Stimulated activated CD4-positive, alpha-beta T cell treated with anti-CD3 and anti-CD28 coated beads, Interleukin-15, amount 100 ng/mL, for 48 hours (primary cell): ENCODE measurements at places on chromosomes 4 and X.

GRCh38 chrX:141185366-141185765, 8.4 kb upstream of the LDOC1 start:
- no peak for DNase-seq

DNA sequence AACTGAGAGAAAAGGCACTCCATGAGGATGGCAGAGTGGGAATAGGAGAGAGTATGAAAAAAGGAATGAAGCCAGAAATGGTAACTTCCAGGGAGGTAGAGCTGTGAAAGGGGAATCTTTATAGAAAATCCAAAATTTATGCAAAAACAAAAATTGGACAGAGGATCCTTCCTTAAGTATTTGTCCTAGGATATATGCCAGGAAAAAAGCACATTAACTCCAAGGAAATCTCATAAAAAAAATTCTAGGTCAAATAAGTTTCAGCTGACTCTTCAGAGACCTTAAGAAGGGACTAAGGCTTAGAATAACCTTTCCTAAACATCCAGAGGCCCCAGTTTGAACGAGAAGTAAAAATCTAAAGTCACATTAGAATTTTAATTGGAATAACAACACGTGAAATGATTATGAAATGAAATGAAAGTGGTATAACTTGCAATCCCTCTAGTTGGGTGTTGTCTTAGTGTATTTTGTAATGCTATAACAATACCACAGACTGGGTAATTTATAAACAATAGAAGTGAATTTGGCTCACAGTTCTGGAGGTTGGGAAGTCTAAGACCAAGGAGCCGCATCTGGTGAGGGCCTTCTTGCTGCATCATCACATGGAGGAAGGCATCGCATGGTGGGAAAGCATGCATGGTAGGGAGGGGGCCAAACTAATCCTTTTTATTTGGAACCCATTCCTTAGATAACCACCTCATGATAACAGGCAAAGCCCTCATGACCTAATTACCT, 145.4 kb upstream of the RXFP1 start:
- DNase-seq, result no peak

GRCh38 chr4:163701916-163702315, 207.4 kb downstream of the TMA16 start:
- DNase-seq, result no peak

DNA sequence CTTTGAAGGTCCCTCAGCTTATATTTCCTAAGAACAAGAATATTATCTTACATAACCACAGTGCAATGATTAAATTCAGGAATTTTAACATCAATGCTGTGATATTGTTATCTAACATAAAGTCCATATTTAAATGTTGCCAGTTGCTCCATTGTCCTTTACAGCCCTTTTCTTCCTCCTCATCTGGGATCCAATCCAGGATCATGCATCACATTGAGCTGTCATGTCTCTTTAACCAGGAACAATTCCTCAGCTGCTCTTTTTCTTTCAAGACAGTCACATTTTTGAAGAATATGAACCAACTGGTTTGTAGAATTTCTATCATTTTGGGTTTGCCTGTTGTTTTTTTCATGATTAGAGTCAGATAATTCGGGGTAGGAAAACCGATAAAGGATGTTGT, 12.0 kb downstream of the TMSB4X start:
- no peak for DNase-seq

DNA sequence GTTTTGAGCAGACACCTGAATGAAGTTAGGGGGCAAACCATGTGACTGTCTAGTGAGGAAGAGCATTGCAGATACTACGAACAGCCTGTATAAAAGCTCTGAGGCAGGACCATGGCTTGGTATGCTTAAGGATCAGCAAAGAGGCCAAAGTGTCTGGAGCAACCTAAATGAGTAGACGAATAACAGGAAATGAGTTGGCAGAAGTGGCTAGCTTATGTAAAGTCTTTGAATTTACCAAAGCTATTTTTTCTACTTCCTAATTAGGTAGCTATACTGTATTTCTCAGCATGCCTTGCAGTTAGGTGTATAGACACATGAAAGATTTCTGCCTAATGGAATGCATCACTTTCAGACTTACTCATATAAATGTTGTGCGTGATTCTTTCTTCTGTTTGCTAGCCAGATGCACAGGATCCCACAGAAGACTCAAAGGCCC, 9.3 kb upstream of the GPRIN3 start:
- no peak for DNase-seq
